ENCODE measurements at places on chromosomes 7 and 10. TPM values are rescaled to one million over a fixed set of nuclear protein-coding genes. Genes with fewer than 3 reads are reported as not detected.
A peak's percentile ranks its signal among the peaks of the same experiment; 100 is the strongest.

GRCh38 chr7:108310351-108310750 is 145.9 kb downstream of the NRCAM start:
- no peaks in the 10 kb centered on the region for H3K4me1 ChIP-seq
- H3K27ac ChIP-seq, result no peak overlapping the region
- H3K4me3 ChIP-seq, result no peak overlapping the region
- peaks cover 2% of the 10 kb centered on the region for H3K27me3 ChIP-seq
- no peaks in the 10 kb centered on the region for H3K36me3 ChIP-seq

GRCh38 chr10:90226517-90226916 is 525.1 kb downstream of the KIF20B start:
- DNase-seq, result no peak
- H3K4me3 ChIP-seq, result no peak overlapping the region
- peaks cover 4% of the 10 kb centered on the region for H3K4me1 ChIP-seq
- H3K27me3 ChIP-seq, result 0 out of 2 replicates have a peak, but pooled peaks cover 2% of the 10 kb centered on the region
- H3K36me3 ChIP-seq, result no peaks in the 10 kb centered on the region
- H3K27ac ChIP-seq, result no peak overlapping the region

DNA sequence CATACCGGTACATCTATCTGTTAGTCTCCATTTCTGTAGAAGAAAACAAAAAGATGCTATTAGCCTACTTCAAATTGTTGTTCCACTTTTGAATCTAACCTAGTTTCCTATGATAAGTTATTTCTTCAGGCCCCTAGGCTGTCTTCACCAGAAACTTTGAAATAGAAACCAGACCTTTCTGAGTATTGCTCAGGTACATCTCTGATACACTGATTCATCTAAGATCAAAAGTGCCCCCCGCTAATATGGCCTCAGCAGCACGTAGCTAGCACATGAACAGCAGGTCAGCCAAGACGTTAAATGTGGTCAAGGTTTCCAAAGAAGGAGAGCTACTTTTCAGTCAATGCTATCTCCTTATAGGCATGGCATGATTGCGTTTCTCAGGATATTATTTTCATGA is 23.6 kb downstream of the CTAGE6 start:
- peaks cover 14% of the 10 kb centered on the region for H3K27me3 ChIP-seq
- no peak for DNase-seq
- H3K4me3 ChIP-seq, result no peak overlapping the region
- peaks cover 6% of the 10 kb centered on the region for H3K4me1 ChIP-seq
- no peak overlapping the region for H3K27ac ChIP-seq
- no peaks in the 10 kb centered on the region for H3K36me3 ChIP-seq

- peaks cover 2% of the 10 kb centered on the region for H3K4me1 ChIP-seq
- no peaks in the 10 kb centered on the region for H3K27me3 ChIP-seq
- H3K36me3 ChIP-seq, result peaks cover 4% of the 10 kb centered on the region
These were observed 17.5 kb upstream of the BTBD16 start for GRCh38 chr10:122253605-122254004.

DNA sequence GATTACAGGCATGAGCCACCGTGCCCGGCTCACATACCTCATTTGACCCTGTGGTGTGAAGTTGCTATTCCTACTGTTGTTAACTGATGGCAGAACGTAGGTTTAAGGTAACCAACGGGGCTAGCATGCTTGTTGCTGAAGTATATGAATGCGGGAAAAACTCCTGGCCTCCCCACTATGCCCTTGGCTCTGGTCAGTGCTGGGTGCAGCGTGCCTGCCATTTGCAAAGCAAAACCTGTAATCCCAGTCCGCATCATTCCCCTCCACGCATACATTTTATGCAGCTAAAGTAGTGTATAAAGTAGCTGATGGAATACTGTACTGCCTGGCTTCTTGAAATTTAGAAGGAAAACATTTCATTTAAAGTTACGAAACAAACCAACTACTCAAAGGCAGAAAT is 273.3 kb downstream of the SDK1 start:
- H3K4me3 ChIP-seq, result no peak overlapping the region
- peaks cover 1% of the 10 kb centered on the region for H3K27me3 ChIP-seq
- 0 out of 2 replicates have a peak, but pooled peaks cover 4% of the 10 kb centered on the region for H3K36me3 ChIP-seq

- no peaks in the 10 kb centered on the region for H3K36me3 ChIP-seq
- no peak overlapping the region for H3K4me3 ChIP-seq
These were observed 13.7 kb upstream of the DLX6 start for GRCh38 chr7:96991546-96992191.

- H3K4me3 ChIP-seq, result no peak overlapping the region
- no peak for DNase-seq
- H3K4me1 ChIP-seq, result no peaks in the 10 kb centered on the region
- H3K27ac ChIP-seq, result no peak overlapping the region
These were observed 252.2 kb downstream of the NSUN6 start for GRCh38 chr10:18399158-18399557.

DNA sequence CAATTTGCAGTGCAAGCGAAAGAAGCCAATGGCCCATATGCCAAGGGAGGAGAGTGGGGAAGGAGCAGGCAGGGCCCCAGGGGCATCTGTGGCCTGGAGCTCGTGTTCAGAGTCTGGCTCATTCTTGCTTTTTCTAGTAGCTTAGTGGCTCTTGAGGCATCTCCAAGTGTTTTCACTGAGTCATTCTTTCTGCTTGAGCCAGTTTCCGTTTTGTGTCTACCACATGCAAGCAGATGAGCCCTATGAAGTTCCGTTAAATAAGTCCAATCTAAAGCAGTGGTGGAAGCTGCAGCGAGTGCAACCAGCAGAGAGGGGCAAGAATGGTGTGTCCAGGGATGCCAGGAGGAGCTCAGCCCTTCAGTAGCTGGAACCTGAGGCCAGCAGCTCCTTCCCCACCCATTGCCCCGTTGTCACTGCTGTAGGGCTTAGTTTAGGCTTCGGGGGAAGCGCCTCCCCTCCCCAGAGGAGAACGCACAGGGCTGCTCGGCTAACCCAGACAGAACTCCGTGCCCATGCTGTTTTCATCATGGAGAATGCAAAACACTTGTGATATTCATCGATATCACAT is 57.4 kb upstream of the EBF3 start:
- H3K4me3 ChIP-seq, result peak overlapping the region; percentile 70
- no peaks in the 10 kb centered on the region for H3K36me3 ChIP-seq
- no peaks in the 10 kb centered on the region for H3K27me3 ChIP-seq
- peak; percentile 96 for DNase-seq
- peak overlapping the region; percentile 97 for H3K27ac ChIP-seq

GRCh38 chr7:149824301-149824741 is 13.9 kb upstream of the ZNF862 start:
- no peaks in the 10 kb centered on the region for H3K4me1 ChIP-seq
- H3K36me3 ChIP-seq, result no peaks in the 10 kb centered on the region
- no peak for DNase-seq
- H3K4me3 ChIP-seq, result no peak overlapping the region
- peaks cover 13% of the 10 kb centered on the region for H3K27me3 ChIP-seq

- no peak for DNase-seq
- peaks cover 29% of the 10 kb centered on the region for H3K36me3 ChIP-seq
- no peak overlapping the region for H3K4me3 ChIP-seq
- no peak overlapping the region for H3K27ac ChIP-seq
These were observed 12.8 kb downstream of the FLNC start for GRCh38 chr7:128842674-128843641.

DNA sequence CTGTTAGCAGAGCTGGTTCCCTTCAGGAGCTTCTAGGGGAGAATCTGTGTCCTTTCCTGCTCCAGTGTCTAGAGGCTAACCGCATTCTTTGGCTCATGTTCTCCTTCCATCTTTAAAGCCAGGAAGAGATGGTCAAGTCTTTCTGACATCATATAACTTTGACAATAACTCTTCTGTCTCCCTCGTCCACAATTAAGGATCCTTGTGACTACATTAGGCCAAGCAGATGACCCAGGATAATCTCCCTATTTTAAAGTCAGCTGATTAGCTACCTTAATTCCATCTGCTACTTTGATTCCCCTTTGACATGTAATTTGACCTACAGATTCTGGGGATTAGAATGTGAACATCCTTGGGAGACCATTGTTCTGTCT is 28.1 kb upstream of the SLC26A4 start:
- no peaks in the 10 kb centered on the region for H3K36me3 ChIP-seq
- H3K4me1 ChIP-seq, result no peaks in the 10 kb centered on the region
- no peak for DNase-seq
- no peak overlapping the region for H3K4me3 ChIP-seq
- H3K27ac ChIP-seq, result no peak overlapping the region
- peaks cover 2% of the 10 kb centered on the region for H3K27me3 ChIP-seq

The ASB10 gene
- not detected for total RNA-seq

The BZW2 gene
- 95.9 TPM for total RNA-seq

The ALOX5 gene
- not detected for total RNA-seq

The CRYGN gene
- not detected for total RNA-seq

The CYP17A1 gene
- total RNA-seq, result not detected

The OR2A42 gene
- not detected for total RNA-seq
